ENCODE measurements at places on chromosomes 13 and 19. TPM values are rescaled to one million over a fixed set of nuclear protein-coding genes. Genes with fewer than 3 reads are reported as not detected.

Gene UBE2L5
- not detected for polyA plus RNA-seq

DNA sequence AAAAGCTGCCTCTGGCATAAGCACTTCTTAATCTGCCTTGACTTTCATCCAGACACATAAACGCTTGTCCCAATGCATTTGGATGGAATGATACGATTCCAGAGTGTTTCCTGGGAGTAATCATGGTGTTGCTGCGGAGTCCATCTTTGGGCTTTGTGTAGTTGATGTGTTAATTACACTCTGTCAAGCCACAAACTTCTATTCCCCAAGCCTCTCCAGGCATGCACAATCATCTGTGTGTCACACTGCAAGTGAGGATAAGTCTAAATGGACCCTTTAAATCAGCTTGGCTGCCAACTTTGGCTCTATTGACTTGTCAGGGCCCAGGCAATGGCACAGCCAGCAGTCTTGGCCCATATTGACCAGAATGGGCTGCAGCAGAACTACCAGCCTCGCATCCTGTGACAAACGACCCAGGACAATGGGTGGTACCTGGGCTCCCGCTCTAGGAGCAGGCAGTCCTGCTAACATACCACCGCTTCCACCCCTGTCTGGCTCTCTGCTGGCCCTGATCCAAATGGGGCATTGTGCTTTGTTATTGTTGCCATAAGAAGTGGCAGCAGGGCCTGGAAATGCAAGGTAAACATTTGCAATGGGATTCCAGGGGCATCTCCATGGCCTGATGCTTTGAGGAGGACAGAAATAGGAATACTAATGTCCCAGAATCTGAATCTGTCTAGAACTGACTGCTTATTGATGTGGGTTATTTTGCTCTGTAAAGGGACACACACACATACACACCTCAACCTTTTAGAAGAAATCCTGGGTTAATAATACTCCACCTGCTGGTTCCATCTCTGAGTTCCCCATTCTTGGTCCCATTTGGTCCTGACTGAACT lies 127.2 kb downstream of the DNAJC15 start:
- no peak for DNase-seq

GRCh38 chr19:53631949-53632407 lies at the start of gene DPRX:
Gene DPRX (plus strand): TSS chr19:53631999. CDS start chr19:53632107, 108 bp downstream.
- DNase-seq, result no peak

Gene MYADM
- 14.0 TPM for polyA plus RNA-seq

DNA sequence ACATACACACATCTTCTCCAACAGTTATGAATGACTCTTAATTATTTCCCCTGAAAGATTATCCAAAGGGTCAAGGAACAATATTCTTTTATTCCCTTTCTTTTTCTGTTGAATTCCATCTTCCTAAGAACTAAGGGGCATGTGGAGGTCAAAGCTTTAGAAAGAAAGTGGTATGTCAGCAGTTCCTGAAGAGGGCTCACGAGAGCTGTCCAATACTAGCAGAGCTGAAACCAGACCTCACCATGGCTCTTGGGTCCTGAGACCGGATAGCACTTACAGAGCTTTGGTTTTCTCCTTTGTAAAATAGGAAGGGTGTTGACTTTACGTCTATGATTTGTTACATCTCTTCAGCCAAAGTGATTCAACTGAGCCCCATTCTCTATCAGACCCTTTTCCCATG lies 109.8 kb upstream of the FREM2 start:
- DNase-seq, result no peak

Gene TEX101
- not detected for polyA plus RNA-seq

- DNase-seq, result no peak
Observed at GRCh38 chr13:110425444-110425780, 118.3 kb downstream of the COL4A2 start.

- no peak for DNase-seq
Observed at GRCh38 chr13:110576070-110576394, 14.5 kb upstream of the RAB20 start.

- DNase-seq, result no peak
Observed at GRCh38 chr13:104954210-104954609, 1581.3 kb downstream of the EFNB2 start.

DNA sequence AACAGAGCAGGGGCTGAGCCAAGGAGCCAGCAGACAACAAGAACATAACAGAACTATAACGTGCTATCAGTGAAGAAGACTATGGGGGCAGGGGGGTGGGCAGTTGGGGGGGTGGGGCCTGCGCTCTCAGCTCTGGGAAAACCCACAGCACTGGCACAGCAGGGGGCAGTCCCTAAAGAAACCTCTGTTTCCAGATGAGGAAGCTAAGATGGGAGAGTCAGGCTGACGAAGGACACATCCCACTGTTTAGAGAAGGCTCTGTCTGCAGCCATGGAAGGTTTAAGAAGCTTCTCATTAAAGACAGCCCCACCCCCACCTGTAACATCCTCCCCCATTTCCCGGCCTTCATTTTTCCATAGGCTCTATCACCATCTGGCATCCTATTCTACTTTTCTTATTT lies 7.1 kb upstream of the DOCK9 start:
- DNase-seq, result no peak

Gene ZSCAN4
- not detected for polyA plus RNA-seq
